ENCODE measurements at places on chromosomes 2 and 18. TPM values are rescaled to one million over a fixed set of nuclear protein-coding genes. Genes with fewer than 3 reads are reported as not detected.

Gene CNTNAP5
- not detected for total RNA-seq

Gene RAB6D
- not detected for total RNA-seq

Gene CD226
- 0.76 TPM for total RNA-seq

Gene KYNU
- total RNA-seq = 1.7 TPM

Gene ECEL1
- not detected for total RNA-seq

Gene DQX1
- total RNA-seq = 4.2 TPM

Gene NIF3L1
- 36.6 TPM for total RNA-seq

Gene IL1RL2
- 2.1 TPM for total RNA-seq

Gene FOXD4L1
- total RNA-seq = not detected

Gene ANKRD36
- 8.9 TPM for total RNA-seq

Gene HEATR5B
- total RNA-seq = 11.6 TPM

Gene HTR2B
- not detected for total RNA-seq

Gene CFC1
- not detected for total RNA-seq

Gene IL36A
- not detected for total RNA-seq

Gene CCDC74B
- total RNA-seq = 3.7 TPM

Gene RAX
- not detected for total RNA-seq

Gene PLA2R1
- total RNA-seq = 4.5 TPM

Gene SCN9A
- 0.15 TPM for total RNA-seq

Gene PECR
- total RNA-seq = 5.8 TPM

Gene TMEM200C
- not detected for total RNA-seq

Gene RPL37A
- total RNA-seq = 1,590 TPM

Gene HIBCH
- total RNA-seq = 15.5 TPM

All from hair follicular keratinocyte (primary cell).